ENCODE measurements at places on chromosomes 2 and 18.
A peak's percentile ranks its signal among the peaks of the same experiment; 100 is the strongest.

- peak; percentile 37 for DNase-seq
These were observed 70.3 kb upstream of the DOCK10 start for GRCh38 chr2:225112362-225113126.

DNA sequence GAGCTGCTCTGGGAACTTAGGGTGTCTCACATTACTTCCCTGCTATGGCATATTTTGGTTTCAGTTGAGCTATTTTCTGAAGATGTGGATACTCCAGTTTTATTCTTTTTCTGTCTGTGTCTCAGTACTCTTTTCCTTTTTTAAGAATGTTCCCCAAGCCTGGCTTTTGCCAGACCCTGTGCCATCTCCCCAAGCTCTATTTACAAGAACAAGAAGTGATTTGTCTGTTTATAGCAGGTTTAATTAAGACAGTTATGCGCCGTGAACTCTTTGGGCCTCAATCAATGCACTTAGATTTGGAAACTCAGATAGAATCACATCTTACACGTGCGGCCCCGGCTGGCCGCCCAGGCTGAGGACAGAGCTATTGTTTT, 8.9 kb upstream of the SATB2 start:
- DNase-seq: no peak

DNA sequence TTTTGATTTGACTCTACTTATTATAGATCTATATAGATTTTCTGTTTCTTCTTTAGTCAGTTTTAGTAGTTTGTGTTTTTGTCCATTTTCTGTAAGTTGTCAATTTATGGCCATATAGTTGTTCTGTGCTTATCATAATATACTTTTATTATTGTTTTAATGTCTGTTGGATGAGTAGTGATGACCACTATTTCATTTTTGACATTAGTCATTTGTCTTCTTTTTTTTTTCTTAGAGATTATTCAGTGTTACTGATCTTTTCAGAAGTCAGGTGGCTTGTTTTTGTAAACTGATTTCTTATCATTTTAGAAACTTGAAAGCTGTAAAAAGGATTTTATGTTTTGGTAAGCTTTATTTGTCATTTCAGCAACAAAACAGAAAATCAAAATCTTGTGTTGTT, 57.3 kb downstream of the EPC2 start:
- no peak for DNase-seq

- DNase-seq: no peak
These were observed 161.2 kb upstream of the EPAS1 start for GRCh38 chr2:46135958-46136357.

DNA sequence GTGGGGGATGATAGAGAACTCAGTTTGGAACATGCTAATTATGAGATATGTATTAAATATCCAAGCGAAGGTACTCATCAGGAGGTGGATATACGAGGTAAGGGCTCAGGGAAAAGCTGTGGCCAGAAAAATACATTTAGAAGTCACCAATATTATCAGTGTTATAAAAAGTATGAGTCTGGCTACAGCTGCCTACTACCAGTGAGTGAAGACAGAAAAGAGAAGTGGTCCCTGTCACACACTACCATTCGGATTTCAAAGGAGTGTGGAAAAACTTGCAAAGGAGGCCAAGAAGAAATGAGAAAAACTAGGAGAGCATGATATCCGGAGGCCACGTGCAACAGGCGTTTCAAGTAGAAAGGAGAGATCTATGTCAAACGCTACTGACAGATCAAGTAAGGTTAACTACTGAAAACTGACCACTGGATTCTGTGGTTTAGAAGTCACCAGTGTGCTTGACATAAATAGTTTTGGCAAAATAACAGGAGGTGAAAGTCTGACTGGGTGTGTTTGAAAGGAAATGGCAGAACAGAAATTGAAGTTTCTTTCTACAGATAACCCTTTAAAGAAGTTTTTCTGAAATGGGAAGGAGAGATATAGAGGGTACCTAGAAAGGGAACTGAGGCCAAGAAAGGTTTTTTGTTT, 118.7 kb upstream of the DNMT3A start:
- no peak for DNase-seq

- no peak for DNase-seq
These were observed 7.0 kb downstream of the EFEMP1 start for GRCh38 chr2:55916473-55917049.

- no peak for DNase-seq
These were observed 112.3 kb upstream of the IL1R2 start for GRCh38 chr2:101879466-101879865.

DNA sequence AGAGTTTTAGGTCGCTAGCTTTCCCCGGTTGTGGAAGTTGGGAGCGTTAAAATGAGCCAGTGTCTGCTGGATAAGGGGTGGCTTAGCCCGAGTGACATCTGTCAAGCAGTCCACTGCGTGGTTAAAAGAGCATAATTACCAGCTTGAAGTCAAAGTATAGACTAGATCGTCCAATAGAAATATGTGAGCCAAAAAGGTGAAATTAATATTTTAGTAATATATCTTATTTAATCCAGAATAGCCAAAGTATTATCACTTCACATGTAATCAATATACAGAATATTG, 654 bp downstream of the COMMD1 start:
- no peak for DNase-seq

GRCh38 chr2:29304399-29305060, 189.3 kb downstream of the CLIP4 start:
- no peak for DNase-seq

GRCh38 chr2:10457846-10458598, 9.9 kb upstream of the ODC1 start:
- peak; percentile 17 for DNase-seq

- DNase-seq: no peak
These were observed 11.7 kb downstream of the GEMIN6 start for GRCh38 chr2:38789691-38790090.

All from Right ventricle myocardium superior (tissue), 1 donor.